ENCODE measurements at places on chromosomes 7 and 10. TPM values are rescaled to one million over a fixed set of nuclear protein-coding genes. Genes with fewer than 3 reads are reported as not detected.

PTF1A gene
- 0.41 TPM for total RNA-seq

GIMAP8 gene
- total RNA-seq: 1.6 TPM

VENTX gene
- total RNA-seq: not detected

GRCh38 chr7:101378751-101379174, 16.1 kb downstream of the COL26A1 start:
- DNase-seq: no peak

DNA sequence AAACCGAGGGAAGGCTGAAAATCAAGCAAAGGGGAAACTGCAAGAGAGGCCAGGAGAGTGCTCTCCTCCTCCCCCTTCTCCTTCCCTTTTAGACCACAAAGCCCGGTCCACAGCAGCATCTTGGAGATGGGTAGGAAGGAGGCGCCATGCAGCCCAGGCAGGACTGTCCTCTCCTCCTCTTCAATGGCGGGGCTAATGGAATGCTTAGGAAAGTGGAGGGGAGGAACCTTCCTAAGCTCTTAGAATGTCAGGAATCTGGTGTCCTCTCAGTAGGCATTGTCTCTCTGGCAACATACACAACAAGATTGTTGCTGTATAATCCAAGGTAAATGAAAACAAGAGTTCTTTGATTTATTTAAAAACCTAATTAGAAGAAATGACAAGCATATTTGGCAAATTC, 185.1 kb downstream of the DGKI start:
- DNase-seq: no peak

GRCh38 chr10:93346108-93346507, 136.0 kb downstream of the MYOF start:
- no peak for DNase-seq

GRCh38 chr7:128265156-128265905, 24.3 kb downstream of the LEP start:
- DNase-seq: no peak

- DNase-seq: no peak
Measured at GRCh38 chr7:84025332-84025927, 169.2 kb downstream of the SEMA3A start.
